ENCODE measurements at places on chromosomes 5 and 9. TPM values are rescaled to one million over a fixed set of nuclear protein-coding genes. Genes with fewer than 3 reads are reported as not detected.

The ELL2 gene
- 11.7 TPM for total RNA-seq

The SLC34A1 gene
- not detected for total RNA-seq

The MEIKIN gene
- total RNA-seq, result not detected

The ENTPD8 gene
- under 0.01 TPM for total RNA-seq

The ZNF618 gene
- total RNA-seq, result 8.1 TPM

The PIK3R1 gene
- 26.4 TPM for total RNA-seq

The NKD2 gene
- 0.22 TPM for total RNA-seq

The FRRS1L gene
- total RNA-seq, result not detected

The GFRA3 gene
- total RNA-seq, result not detected

The FOXD4L5 gene
- total RNA-seq, result not detected

The UNC13B gene
- total RNA-seq, result 20.4 TPM

The SLC6A19 gene
- total RNA-seq, result not detected

The MYOT gene
- not detected for total RNA-seq

The SPINK4 gene
- not detected for total RNA-seq

The PCDHGA10 gene
- 2.6 TPM for total RNA-seq

The PAEP gene
- total RNA-seq, result not detected

The C9orf50 gene
- total RNA-seq, result not detected

The CNTLN gene
- total RNA-seq, result 6.2 TPM

The NEURL1B gene
- total RNA-seq, result 0.40 TPM

The RAD50 gene
- 6.3 TPM for total RNA-seq

The PKN3 gene
- total RNA-seq, result 8.1 TPM

The IFNA10 gene
- total RNA-seq, result not detected

The SHISAL2B gene
- total RNA-seq, result not detected

The LMNB1 gene
- 32.0 TPM for total RNA-seq

The WDR38 gene
- not detected for total RNA-seq

The IFNK gene
- not detected for total RNA-seq

The BNC2 gene
- total RNA-seq, result 6.5 TPM

The PCDHGA7 gene
- total RNA-seq, result 0.99 TPM

The PGM5 gene
- 27.5 TPM for total RNA-seq

The TAF11L10 gene
- total RNA-seq, result not detected

The CENPK gene
- 10.5 TPM for total RNA-seq

The PCDHGA6 gene
- total RNA-seq, result 1.7 TPM

The SLC44A1 gene
- total RNA-seq, result 10.1 TPM

The SLC9A3 gene
- 0.79 TPM for total RNA-seq

The PRRC1 gene
- 28.0 TPM for total RNA-seq

The BTNL3 gene
- total RNA-seq, result not detected

The OGN gene
- not detected for total RNA-seq

The SPOCK1 gene
- total RNA-seq, result 3.9 TPM

The MCTP1 gene
- total RNA-seq, result 55.8 TPM

The SETX gene
- 48.4 TPM for total RNA-seq

The C5orf52 gene
- total RNA-seq, result not detected

The PCDHB13 gene
- total RNA-seq, result 2.6 TPM

The MEGF10 gene
- 0.60 TPM for total RNA-seq

The FGFR4 gene
- 0.87 TPM for total RNA-seq

The SLC34A3 gene
- total RNA-seq, result not detected

The FCN2 gene
- not detected for total RNA-seq

The GLRA1 gene
- total RNA-seq, result not detected

The ZNF367 gene
- total RNA-seq, result 3.5 TPM

The HRH2 gene
- total RNA-seq, result not detected

The LURAP1L gene
- 1.7 TPM for total RNA-seq

The AGXT2 gene
- total RNA-seq, result not detected

The ROPN1L gene
- 1.1 TPM for total RNA-seq

The ADGRD2 gene
- not detected for total RNA-seq

The FOXE1 gene
- total RNA-seq, result not detected
